ENCODE measurements at places on chromosomes 2 and 18.

GRCh38 chr2:111897924-111898702 lies at the start of gene MERTK:
TSS of gene MERTK (plus strand) at chr2:111898607. CDS start at chr2:111898736, 129 bp downstream.
- DNase-seq: no peak

- no peak for DNase-seq
Observed at GRCh38 chr2:28343184-28343942, 49.3 kb upstream of the FOSL2 start.

DNA sequence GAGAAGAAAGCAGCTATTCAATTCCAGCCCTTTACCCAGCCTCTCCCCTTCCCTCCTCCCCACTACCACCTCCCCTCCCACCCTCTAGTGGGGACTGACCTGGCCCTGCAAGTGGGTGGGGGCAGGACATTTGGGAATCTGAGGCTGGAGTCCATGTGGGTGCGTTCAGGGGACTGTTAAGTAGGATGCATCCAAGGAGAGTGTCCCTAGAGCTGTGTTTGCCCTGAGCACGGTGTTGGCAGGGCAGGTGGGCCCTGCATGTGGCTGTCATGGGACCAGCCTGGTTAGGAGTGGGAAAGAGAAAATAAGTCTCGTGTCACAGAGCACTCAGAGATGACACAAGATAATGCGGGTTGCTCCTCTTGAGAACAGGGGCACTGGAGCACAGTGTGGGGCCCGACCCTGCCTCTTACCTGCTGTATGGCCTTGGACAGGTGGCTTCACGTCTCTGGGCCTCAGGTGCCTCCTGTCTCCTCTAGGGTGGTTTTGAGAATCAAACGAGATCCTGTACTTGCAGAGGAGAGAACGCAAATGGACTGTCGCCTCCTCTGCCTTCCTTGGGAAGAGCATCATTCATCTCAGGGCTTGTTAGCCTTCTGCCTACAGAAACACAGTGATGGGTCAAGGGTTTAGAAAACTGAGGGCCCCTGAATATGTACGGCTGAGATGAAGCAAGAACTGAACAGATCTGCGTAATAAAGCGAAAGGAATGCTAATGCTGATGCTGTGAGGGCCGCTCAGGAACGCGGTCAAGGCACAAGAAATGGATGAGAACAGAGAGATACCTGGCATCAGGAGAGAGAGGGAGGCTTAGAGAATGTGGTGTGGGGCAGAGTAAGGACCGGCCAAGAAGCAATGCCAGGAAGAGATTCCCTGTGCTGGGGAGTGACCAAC lies 187.7 kb upstream of the HAAO start:
- no peak for DNase-seq

DNA sequence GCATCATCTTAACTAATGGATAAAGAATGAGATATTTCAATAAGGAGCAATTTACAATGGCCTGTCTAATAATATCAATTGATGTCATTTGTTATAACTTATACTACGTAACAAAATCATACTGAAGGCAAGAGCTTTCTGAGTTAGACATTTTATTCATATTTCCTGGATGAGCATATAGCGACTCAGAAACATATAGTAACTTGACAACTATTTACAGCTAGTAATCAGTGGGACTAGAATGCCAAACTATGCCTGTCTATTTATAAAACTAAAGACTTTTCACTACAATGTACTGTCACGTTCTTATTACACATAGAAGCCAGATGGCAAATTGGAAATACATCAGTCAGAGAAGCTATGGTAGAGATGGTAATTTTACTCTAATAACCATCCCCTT lies 766.2 kb upstream of the TMEFF2 start:
- no peak for DNase-seq

Measured in esophagus squamous epithelium (tissue), 5 donors.